ENCODE measurements at places on chromosomes 6 and 20.

- DNase-seq: no peak
Observed at GRCh38 chr6:130466052-130466747, 100.4 kb downstream of the TMEM200A start.

DNA sequence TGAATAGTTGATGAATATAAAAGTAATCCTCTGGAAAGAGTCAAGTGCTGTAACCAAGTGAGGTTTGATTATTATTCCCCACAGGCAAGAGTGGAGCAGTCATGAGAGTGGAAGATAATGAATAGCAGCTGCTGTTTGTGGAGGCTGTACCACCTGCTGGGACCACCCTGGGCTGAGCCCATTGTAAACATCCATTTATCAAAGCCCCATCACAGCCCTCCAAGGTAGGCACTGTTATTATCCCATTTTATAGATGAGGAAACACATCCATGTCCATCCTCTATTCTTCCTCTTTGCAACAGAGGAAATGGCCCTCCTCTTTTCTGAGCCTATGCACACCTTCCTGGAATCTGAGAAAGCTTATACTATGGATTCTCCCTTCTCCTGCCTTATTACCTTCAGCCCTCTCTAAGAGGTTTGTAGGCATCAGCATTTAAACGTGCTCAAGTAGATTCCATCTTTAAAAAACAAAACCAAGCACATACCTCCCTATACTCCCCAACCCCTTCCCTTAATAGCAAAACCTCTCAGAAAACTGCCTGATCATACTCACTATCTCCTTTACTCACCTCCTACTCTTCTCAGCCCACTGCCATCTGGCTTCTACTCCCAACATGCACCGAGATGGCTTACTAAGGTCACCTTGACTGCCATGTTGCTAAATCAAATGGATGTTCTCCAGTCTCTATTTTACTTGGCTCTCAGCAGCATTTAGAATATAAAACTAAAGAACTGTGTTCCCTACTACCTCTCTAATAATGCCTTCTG lies 37.1 kb downstream of the CDH22 start:
- DNase-seq: no peak

DNA sequence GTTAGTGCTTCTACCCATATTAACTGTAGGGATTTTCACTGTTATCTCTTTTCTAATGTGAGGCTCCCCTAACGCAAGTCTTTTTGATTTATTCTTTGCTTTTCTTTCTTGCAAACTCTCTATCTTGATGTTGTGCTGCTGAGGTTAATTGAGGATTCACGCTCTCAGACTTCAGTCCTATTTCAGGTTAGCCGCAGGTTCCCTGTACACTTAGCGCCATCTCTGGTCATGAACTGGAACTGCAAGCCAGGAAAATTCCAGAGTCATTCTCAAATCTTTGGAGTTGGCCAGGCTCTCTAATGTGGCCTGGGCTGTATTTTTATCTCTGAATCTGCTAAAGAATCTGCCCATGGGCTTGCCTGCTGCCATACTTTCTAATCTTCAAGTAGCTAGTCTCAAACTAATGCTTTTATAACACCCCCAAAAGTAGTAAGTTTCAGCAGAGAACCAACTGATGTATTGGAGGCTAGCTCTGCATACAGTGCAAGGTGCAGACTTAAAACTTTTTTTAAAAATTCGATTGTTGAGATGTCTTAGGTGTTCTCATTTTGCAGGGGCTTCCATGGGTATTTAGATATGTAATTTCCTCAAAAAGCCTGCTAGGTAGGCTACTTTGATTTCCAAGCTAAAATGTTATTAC lies 91.1 kb upstream of the OPRM1 start:
- no peak for DNase-seq

DNA sequence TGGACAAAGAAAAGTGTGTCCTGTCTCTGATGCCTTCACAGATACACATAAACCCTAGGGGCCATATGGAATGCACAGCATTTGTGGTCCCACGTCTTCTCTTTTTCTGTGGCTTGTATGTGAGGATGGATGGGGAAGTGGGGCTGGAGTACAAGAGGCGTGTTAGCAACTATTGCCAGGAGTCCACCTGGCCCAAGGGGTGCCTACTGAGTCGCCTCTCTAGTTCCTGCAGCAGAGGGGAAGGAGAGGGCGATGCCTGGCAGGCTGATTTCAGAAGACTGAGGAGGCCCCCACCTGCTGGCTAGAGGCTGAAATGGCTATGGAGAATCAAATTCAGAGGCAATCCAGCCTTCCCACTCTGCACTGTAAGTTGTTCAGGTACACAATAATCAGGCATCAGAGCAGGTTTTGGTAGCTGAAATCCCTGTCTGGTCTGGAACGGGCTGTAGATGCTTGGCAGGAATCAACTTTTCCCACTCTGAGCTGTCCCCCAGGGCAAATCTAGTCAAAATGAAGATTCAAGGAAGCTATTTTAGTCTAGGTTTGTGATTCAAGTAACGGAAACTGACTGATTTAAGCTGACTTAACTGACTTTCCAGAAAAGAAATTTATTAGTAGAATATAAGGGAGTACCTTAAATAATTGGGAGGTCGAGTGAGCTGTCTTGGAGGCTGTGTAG lies 14.9 kb upstream of the PPARD start:
- DNase-seq: peak; percentile 86

- DNase-seq: no peak
Observed at GRCh38 chr6:157388924-157389323, 7.9 kb downstream of the ZDHHC14 start.

DNA sequence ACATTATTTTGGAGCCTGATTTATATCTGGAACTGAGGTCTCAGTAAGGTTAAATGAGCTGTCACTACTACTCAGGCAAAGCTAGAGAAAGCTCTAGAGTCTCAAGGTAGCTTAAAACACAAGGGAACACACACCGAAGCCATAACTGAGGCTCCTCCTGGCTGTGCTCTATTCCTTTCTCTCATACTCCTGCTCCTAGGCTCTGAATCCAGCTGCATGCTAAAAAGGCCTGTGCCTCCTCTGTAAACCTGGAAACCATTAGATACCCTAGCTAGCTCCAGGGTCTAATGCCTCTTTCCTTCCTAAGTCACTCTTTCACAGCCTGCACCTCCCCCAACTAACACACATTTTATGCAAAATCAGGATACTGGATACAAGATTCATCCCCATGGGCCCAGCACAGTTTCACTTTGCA lies 17.1 kb downstream of the RIPOR2 start:
- DNase-seq: no peak

- no peak for DNase-seq
Observed at GRCh38 chr6:165308926-165309731, at the start of gene C6orf118. TSS of gene C6orf118 (minus strand) at chr6:165309605. CDS start at chr6:165309586, 19 bp downstream.

DNA sequence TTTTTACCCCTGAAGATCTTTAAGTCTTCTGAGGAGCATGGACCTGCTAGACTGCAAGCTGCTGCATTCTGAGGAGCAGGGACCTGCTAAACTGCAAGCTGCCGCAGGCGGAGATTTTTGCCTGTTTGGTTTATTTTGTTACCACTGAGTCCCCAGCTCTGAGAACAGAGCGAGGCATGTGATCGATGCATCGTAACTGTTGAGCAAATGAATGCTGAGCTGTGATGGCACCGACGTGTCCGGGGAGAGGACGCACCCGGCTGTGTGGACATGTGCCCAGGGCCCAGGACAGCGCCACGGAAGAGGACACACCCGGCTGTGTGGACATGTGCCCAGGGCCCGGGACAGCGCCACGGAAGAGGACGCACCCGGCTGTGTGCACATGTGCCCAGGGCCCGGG lies 24.2 kb downstream of the DNAJC5 start:
- no peak for DNase-seq

DNA sequence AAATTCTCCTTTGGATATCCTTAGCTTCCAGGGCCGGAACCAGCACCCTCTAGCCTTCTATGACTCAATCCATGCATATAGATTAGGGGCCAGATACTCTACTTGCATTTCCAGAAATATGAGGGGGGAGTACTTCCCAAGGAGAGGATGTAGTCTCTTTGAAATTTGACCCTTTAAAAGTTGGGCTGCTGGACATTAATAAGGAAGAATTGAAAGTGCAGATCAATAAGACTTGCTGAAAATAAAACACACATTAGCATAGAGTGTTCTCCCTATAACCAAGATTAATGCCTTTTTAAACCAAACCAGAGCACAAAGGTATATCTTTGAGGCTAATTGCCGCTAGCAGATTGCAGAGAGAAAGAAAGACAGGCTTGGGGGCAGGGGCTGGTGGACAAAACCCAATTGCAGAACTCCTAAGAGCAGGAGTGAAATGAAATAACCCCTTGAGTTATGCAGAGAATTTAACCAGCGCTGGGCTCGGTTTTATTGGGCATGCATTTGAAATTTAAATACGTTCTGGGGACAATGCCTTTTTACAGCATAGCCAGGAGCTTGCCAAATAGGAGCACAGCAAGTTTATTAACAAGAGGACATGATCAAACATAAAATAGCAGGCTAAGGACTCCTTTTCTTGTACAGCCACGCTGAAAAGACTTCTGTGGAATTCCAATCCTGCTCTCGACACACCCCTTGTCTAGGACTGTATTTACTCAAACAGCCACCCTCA lies 108.2 kb upstream of the SALL4 start:
- no peak for DNase-seq

- no peak for DNase-seq
Observed at GRCh38 chr6:151885234-151885633, 77.8 kb downstream of the ESR1 start.

- no peak for DNase-seq
Observed at GRCh38 chr6:13413466-13413862, 73.9 kb downstream of the GFOD1 start.

GRCh38 chr20:38131588-38132121 lies 33.4 kb downstream of the TGM2 start:
- no peak for DNase-seq

DNA sequence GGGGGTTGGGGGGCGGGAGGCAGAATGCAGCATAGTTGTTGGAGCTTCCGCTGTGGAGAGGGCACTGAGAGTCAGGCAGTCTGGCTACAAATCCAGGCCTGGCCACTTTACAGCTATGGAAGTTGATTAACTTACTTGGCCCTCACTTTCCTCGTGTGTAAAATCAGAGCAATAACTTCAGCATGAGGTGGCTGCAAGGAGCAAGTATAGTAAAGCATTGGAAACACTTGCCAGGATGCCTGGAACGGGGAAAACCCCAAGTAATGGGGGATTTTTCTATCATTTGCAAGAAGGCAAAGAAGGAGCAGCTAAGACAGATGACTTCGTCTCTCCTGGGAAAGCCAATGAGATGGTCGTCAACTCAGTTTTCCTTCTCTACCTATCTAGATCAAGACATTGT lies 35.8 kb downstream of the AGPAT4 start:
- no peak for DNase-seq

DNA sequence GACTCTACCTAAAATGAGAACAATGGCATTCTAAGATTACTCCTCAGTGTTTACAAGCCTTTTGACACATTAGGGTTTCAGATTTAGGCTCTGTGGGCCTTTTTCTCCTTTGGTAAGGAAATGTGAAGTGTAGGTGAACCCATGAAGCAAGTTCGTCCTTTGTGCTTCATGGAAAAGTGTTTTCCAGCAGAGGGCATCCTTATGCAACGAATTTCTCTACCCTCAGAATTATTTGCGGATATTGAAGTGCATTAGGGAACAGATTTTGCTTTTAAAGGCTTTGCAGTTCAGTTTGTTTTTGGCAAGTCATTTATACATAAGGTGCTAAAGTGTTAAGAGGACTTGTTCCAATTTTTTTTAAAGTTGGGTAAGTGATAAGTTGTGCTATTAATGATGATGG lies 55.7 kb upstream of the FERMT1 start:
- DNase-seq: no peak

DNA sequence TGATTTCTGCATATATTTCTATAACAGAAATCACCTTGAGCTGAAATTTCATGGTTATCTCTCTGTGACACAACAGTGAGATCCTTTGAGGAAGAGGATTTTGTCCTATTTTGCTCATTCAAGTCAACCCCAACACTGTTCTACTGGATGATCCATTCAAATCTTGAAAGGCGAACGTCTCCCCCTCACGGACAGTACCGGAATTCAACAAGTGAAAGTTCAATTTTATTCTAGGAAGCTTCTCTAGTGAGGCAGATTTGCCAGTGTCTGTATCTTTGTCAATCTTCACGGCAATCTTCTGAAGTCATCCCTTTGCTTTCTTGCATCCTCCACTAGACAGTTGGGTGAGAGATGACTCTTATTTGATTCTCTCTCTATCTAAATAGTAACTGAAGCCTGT lies 91.7 kb upstream of the PDE7B start:
- DNase-seq: no peak

DNA sequence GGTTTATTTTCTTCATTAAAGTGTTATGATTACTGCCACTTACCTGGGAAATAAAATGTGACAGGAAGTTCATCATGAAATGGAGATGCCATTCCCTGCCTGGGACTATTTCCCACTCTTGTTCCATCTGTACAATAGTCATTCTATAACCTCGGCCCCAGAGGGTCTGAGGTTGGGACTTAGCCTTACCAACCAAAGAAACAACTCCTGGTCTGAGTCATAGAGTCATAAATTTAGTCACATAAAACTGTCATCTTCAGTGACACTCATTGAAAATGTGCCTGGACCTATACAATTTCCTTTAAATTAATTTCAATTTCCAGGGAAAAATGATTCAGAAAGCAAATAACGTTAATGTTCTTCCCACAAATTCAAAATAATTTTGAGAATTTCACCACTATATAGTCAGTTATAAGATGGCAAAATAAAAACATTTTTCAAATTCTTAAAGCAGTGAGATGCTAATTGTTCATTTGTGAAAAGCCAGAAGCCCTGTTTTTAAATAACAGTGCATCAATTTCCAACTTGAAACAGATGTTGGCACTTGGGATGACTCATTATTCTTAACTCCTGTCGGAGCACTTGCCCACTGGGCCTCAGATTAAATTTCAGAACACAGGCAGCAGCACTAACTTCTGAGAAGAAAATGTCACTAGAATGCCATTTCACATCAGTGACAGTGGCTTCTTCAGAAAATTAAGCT lies 201.2 kb upstream of the SMLR1 start:
- DNase-seq: no peak

- DNase-seq: peak; percentile 54
Observed at GRCh38 chr20:44745598-44746366, at the start of gene KCNK15. TSS of gene KCNK15 (plus strand) at chr20:44745865. CDS start at chr20:44745911, 46 bp downstream.

GRCh38 chr20:40512591-40512990 lies 176.4 kb downstream of the MAFB start:
- no peak for DNase-seq

- DNase-seq: no peak
Observed at GRCh38 chr6:72522735-72523141, 99.1 kb upstream of the KCNQ5 start.

DNA sequence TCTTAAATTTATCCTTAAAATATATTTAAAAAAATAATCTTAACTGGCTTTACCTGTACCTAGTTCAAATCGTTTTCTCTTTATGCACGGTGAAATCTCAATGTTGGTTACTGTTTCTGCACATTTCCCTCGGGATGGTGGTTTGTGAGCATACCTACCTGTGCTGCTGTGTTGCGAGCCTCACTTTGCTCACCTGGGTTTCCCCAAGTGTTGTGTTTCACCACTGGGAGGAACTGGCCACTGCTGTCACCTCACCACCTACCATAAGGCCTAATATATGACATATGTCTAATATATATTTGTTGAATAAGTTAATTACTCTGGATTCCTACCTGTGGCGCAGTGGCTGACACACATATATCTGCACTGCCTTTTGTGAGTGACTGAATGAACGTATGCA lies 493.5 kb upstream of the FLRT3 start:
- no peak for DNase-seq

- DNase-seq: no peak
Observed at GRCh38 chr6:14747881-14748520, 497.9 kb upstream of the JARID2 start.
